ENCODE measurements at places on chromosomes 12 and 14.
A peak's percentile ranks its signal among the peaks of the same experiment; 100 is the strongest.

DNA sequence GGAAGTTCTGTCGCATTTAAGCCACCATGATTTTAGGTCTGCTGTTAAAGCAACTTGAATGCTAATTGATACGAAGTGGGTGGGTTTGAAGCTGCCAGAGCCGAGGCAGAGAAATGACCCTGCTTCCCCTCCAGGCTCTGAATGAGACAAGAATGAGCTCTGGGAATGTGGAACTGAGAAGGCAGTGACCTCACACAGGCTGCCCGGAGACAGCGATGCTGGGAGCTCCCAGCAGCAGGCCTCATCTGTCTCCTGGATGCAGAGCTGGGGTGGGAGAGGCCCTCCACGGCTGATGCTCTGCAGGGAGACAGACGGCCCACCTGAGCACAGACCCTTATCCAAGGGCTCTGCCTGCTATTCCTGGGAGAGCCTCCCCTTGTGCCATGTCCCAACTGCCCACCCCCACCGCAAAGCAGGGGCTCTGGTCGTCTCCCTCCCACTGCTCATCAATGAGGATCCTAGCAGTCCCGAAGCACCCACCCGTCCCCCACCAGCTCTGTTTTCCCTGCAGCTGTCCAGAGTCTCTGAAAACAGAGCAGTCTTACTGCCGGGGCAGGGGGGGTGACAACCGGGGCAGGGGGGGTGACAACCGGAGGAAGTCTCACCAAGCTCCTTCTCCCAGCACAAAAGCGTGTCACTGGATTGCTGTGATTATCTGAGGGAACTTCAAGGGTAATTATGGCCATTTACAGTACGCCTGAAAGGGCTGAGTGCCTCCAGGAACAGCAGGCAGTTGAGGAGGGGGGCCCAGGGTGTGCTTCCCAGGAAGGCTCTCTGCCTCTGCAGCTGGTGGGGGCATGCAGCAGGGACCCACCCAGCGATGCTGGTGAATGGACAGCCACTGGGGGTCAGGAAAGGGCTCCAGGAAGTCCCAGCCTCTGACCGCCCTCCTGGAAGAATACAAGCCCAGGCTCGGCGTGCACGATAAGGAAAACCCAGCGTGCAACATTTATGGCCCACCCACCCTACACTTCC lies 67.8 kb downstream of the CHGA start:
- no peak for DNase-seq

DNA sequence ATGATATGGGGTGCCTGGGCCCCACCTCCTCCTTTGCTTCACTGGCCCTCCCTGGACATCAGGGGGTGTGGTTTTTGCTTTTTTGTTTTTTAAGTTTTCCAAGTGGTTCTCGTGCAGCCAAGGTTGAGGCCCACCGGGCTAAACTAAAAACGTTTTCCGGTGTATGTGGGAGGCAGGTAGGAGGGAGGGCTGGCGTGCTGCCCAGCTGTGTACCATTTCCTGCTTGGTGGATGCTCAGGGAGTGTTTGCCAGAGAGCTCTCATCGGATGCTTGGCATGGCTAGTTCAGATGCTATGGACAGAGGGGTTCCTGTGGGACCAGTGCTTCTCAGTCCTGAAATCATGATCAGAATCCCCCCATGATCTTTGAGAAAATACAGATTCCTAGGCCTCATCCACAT lies 246.4 kb downstream of the CACNA1C start:
- DNase-seq: no peak

GRCh38 chr12:17015501-17015900 lies 409.5 kb upstream of the LMO3 start:
- no peak for DNase-seq

- no peak for DNase-seq
These were observed 147.2 kb downstream of the DACT1 start for GRCh38 chr14:58784931-58785330.

DNA sequence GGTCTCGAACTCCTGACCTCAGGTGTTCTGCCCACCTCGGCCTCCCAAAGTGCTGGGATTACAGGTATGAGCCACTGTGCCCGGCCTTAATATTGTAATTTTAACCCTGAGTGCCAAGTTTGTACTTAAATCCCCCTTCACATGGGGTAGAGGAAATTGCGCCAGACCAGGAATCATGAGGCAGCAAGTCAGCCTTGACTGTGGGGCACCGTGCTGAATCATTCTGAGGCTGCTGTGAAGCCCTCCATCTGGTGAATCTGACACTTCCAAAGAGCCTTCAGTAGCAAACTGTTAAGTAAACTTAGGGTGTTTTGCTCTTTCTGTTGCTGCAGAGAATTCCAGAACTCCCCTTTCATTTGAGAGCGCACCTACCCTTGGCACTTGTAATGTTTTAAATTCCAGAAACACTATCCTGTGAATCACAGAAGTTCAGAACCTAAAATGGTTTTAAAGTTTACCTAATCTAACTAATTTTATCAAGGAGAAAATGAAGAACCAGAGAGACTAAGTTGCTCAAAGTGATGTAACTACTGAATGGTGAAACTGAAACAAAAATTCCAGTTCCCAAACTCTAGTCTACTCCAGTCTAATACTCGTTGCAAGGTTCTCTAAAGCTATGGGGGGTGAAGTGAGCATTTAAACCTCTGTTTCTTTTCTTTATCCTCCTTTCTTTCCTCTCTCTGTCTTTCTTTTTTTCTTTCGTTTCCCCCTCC lies 7.5 kb downstream of the HEBP1 start:
- no peak for DNase-seq

DNA sequence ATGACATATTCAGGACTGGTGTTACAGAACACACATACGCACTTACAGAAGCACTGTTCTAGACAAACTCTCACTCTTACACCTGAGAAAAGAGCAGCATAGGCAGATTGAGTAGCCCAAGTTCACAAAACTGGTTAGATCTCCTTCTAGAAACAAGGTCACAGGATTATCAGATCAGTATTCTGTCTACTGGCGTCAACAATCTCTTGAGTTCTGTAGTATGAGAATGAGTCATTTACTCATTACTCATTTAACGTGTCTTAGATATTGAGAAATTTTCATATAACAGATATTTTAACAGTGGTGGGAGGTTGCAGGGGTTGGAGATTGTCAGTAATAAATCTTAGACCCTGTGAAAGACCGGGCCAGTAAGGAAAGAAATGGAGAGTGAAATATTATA lies 2.8 kb upstream of the TSPAN8 start:
- DNase-seq: no peak

DNA sequence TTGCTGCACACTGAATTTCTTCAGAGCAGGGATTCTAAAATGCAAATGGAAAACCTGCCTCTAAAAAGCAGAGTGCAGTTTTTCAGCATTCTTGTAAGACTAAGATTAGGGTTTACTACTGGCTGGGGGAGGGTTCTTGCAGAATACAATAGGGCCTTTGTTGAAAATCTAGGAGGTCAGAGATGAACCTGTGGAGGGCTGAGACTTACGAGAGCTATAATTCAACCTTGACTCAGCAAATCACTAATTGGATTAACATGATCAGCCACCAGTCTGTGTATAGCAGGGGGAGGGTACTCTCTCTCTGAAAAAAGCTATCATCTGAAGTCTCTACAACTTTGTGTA lies 92.6 kb upstream of the HIF1A start:
- DNase-seq: no peak

GRCh38 chr12:65168681-65169319 lies 583 bp upstream of the LEMD3 start:
- no peak for DNase-seq

DNA sequence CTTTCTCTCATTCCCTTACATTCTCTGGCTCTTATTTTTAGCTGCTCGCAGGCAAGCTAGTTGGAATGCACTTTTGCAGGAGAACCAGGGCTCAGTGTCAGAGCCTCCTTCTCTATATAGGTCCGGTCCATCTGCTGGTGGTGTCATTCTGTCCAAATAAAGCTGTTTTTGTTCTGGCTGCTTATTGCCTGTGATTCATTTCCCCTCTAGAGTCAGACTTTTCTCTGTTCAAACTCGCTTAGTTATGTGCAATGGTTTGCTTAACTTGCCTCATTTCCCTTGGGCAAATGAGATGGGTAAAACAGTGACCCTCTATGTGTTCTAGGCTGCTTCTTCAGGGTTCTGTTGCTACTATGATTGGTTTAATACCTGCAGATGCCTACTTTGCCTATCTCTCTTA lies 2.9 kb downstream of the SMARCD1 start:
- DNase-seq: no peak

- DNase-seq: no peak
These were observed 13.4 kb downstream of the UBC start for GRCh38 chr12:124901003-124901402.

DNA sequence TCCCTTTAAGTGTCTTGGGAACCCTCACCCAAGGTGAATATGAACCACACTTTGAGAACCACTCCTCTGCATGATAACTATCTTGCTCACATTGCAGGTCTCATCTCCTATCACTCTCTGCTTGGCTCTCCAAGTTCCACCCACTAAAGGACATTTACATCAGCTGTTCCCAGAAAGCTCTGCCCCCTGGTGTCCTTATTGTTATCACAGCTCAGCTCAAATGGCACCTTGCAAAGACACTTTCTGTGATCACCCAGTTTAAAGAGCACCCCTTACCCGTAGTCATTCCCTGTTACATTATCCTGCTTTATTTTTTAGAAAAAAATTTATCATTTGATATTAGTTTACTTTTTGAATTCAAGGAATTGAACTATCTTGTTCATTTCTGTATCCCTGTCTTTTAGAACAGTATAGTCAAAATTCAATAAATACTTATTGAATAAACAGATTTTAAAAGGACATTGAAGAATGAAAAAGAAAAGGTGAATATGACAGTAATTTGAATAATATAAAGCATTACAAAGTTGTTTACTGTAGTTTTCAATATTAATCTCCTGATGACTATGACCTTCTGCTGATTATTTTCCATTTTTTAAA lies 20.5 kb upstream of the GUCY2C start:
- peak; percentile 26 for DNase-seq

DNA sequence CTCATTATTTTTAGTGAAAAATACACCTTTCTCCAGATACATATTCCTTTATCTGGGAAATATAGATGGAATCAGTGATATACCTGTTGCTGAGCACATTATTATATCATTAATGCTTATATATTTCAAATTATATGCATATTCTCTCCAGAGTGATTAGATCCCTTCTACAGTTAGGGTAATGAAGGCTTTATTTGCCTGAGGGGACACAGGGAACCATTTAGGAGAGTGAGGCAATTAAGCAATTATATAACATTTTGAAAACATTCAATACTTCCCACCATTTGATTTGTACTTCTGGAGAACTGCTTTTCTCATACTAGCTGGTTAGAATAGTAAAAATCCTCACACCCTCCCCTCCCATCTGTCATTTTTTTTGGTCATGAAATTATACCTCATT lies 212.8 kb upstream of the NOVA1 start:
- no peak for DNase-seq

DNA sequence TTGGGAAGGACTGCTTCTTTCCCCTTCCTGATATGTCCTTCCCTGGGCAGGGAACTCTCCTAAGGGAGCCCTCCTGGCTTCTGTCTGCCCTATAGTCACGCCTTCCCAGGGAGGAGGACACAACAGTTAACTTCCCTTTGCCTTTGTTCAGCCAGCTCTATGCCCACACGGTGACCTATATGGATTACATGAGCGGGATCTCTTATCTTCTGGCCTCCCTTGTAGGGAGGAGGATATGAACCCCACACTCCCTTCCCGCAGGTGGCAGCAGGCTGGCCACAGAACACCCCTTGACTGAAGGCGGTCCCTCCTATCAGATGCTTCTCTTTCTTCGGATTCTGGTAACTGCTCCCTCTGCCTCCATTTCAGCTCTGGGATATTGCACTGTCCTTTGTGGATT lies 135.6 kb upstream of the MAX start:
- DNase-seq: no peak

DNA sequence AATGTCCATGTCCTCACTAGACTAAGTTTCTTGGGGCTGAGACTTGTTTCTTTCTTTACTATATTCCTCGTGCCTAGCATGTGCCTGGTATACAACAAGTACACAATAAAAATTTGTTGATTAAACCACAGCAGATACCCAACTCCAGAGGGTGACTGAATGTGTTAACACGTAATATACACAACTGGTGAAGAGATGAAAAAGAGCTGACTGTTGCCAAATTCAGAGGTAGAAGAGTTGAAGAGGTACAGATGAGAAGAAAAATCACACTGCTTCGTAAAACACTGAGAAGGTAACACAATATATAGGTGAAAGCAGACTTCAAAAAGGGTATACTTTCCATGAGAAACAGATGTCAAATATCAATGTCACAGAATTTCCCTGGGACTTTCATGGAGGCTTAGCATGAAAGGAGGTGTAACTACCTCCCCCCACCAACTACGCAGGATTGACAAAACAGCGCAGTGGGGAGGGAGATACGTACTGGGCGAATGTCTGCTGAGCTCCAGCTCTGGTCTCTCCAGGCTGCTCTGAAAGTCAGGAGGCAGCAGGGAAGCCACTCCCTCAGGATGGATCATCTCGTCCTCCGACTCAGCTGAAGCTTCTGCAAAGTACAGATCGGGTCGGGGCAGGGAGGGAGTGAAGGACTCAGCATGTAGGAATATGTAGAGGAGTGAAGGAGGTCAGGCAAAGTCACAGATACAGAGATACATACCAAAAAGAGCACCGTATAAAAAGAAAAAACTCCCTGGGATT lies 5.3 kb downstream of the ACIN1 start:
- DNase-seq: no peak

- no peak for DNase-seq
These were observed 79.4 kb downstream of the LIN7A start for GRCh38 chr12:80858356-80858755.

DNA sequence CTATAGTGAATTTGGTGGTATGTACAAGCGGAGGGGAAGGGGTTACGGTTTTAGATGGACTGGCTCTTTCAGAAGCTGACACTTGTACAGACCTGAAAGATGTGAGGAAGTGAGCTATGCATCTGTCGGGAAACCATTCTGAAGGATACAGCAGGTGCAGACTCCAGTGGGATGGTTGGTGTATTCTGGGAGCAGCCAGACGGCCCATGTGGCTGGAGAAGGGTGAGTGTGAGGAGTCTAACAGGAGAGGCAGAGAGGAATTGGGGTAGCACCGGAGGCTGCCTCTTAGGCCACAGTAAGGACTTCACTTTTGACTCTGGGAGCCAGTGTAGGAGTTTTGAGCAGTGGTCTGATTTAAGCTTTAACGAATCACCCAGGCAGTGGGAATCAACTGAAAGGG lies 90.7 kb downstream of the APAF1 start:
- DNase-seq: no peak

DNA sequence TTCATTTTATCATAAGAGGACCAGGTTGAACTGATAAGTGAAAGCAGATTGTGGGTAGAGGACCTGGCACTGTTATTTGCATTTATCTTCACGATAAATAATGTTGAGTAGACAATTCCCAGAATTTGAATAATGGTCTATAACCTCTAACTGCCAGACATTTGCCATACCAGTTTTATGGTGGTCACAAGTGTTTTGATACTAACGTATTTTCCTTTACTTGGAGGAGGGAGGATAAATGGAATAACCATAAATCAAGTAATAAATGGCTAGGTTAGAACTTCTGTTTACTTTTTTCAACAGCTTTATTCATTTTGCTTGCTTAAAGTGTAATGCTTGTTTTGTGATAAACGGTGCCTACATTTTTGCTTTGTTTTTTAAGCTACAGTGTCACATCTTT lies 9.5 kb downstream of the PAX9 start:
- DNase-seq: no peak

DNA sequence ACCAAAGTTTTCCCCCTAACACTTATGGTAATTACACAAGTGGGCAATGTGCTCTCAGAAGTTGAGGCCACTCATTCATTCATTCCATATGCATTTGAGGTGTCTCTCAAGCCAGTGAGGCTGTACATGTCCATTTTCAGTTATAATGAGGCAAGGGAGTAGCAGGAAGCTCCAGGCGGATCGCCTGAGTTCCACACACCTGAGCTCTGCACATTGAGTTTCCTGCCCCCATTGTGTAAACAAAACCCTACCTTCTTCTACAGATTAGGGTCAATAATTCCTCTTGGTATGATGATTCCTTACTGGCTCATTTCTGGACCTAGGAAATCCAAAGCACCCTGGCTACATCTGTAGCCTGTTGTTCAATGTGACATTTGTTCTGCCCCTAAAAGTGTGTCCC lies 555.3 kb downstream of the MED13L start:
- DNase-seq: no peak

Data from GM06990 (cell line).